Mesothelial cell of epicardium (in vitro differentiated cells): ENCODE measurements at places on chromosomes 1 and 21.

DNA sequence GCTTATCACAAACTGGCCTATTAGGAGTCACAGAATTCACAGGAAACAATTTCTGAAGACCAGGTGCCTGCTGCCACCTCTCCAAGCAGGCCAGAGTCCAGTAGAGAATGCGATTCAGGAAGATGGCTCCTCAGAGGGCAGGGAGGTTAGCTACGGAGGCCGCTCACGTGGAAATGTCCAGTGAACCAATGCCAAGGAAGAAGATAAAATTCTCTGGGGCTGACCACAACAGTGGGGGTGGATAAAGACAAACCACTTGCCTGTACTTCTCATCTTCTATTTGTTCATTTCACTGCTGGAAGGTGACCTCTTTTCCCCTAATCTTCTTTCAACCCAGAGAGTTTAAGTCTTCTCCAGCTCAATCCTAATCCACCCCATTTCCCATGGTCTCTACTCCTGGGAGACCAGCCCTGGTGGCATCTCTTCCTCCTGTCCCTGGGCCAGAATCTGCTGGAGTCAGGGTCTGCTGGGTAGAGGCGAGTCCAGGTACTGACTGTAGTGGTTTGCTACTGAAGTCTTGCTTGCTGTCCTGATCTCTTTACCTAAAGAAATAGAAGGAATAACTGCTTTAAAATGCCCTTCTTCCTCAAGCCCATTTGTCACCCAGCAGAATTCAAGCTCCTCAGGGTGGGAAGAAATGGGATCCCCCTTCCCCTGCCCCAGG is 3.2 kb downstream of the PSRC1 start:
- no peak for DNase-seq
- H3K36me3 ChIP-seq: peaks cover 6% of the 10 kb centered on the region
- no peaks in the 10 kb centered on the region for H3K27me3 ChIP-seq
- H3K4me3 ChIP-seq: no peak overlapping the region
- H3K27ac ChIP-seq: no peak overlapping the region
- peaks cover 45% of the 10 kb centered on the region for H3K4me1 ChIP-seq

GRCh38 chr1:206635978-206636345 is 626 bp downstream of the DYRK3 start:
- no peak for DNase-seq
- peak overlapping the region; percentile 71 for H3K4me3 ChIP-seq
- H3K27ac ChIP-seq: peak overlapping the region; percentile 34
- H3K27me3 ChIP-seq: peaks cover 37% of the 10 kb centered on the region

GRCh38 chr1:208187499-208188041 is 56.6 kb downstream of the PLXNA2 start:
- no peak overlapping the region for H3K4me3 ChIP-seq
- no peaks in the 10 kb centered on the region for H3K36me3 ChIP-seq
- no peak for DNase-seq
- peaks cover 36% of the 10 kb centered on the region for H3K4me1 ChIP-seq
- peak overlapping the region; percentile 34 for H3K27ac ChIP-seq
- no peaks in the 10 kb centered on the region for H3K27me3 ChIP-seq

GRCh38 chr1:235297579-235297978 is 30.4 kb downstream of the ARID4B start:
- H3K27me3 ChIP-seq: no peaks in the 10 kb centered on the region
- no peak for DNase-seq
- H3K27ac ChIP-seq: no peak overlapping the region
- peaks cover 7% of the 10 kb centered on the region for H3K4me1 ChIP-seq

DNA sequence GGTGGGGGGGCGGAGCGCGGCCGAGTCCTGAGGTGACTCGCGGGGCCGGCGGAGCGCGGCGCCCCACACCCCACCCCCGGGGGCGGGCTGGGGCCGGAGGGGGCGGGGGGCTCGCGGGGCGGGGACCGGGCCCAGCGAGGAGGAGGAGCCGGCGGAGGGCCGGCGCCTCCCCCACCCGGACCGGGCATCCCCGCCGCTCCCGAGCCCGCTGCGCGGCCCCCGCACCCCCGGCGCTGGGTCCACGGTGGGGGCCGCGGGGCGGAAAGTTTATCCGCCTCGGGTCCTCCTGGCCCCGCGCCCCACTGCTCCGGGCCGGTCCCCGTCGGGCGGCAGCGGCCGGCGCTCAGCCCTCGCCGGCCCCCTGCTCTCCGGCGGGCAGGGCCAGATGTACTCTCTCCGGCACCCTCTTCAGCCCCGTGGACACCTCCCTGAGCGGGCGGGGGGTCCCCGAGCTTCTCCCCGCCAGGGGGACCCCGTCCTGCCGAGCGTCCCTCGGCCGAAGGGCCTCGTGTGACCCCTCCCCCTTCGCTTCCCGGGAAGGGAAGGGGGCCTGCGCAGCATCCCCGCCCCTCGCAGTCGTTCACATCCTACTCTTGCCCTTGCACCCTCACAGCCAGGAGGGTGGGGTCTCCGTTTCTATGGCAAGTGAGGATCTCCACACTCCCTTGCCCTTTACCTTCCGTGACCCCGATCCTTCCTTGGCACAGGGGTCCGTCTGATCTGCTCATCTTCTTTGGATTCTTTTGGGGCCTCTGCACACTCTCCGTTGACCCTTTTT is 663 bp downstream of the CAMTA1 start:
- H3K4me1 ChIP-seq: peaks cover 31% of the 10 kb centered on the region
- no peaks in the 10 kb centered on the region for H3K36me3 ChIP-seq
- DNase-seq: peak; percentile 42
- H3K27ac ChIP-seq: peak overlapping the region; percentile 93

DNA sequence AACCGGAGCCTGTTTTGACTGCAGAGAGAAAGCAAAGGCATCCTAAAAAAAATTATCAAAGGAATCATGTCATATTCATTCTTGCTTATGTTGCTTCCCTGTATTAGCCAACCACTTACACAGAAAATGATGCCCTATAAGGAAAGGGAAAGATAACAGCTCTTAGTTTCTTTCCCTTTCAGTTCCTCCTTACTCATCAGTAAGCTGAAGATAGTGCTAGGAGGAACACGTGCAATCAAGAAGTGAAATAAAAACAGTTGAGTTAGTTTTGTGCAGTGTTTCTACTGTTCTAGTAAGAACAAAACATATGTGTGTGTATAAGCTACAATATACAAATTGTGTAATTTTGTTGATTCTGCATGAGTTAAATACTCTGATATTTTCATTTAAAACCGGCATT is 45.3 kb upstream of the MTF2 start:
- no peak overlapping the region for H3K27ac ChIP-seq
- no peak for DNase-seq
- H3K36me3 ChIP-seq: no peaks in the 10 kb centered on the region
- peaks cover 5% of the 10 kb centered on the region for H3K27me3 ChIP-seq

- no peaks in the 10 kb centered on the region for H3K4me1 ChIP-seq
- no peaks in the 10 kb centered on the region for H3K36me3 ChIP-seq
- DNase-seq: no peak
- no peak overlapping the region for H3K4me3 ChIP-seq
- H3K27me3 ChIP-seq: no peaks in the 10 kb centered on the region
Observed at GRCh38 chr1:55338448-55338820, 123.3 kb upstream of the USP24 start.

DNA sequence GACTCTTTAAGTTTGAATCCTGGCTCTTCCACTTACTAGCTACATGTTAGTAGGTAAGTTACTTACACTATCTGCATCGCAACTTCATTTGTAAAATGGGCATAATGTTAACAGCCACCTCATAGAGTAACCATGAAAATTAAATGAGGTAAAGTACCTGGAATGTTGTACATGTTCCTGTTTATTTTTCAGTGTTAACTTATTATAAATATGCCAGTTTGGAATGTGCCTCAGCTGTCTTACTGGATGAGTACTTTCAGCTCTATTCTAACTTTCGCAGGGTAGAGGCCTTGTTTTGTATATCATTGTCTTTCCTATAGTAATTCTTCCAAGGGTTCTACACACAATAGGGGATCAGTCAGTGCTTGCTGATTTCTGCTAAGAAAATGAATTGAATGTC is 167.4 kb downstream of the DUSP10 start:
- no peaks in the 10 kb centered on the region for H3K36me3 ChIP-seq
- H3K27ac ChIP-seq: peak overlapping the region; percentile 4
- peaks cover 20% of the 10 kb centered on the region for H3K4me1 ChIP-seq

DNA sequence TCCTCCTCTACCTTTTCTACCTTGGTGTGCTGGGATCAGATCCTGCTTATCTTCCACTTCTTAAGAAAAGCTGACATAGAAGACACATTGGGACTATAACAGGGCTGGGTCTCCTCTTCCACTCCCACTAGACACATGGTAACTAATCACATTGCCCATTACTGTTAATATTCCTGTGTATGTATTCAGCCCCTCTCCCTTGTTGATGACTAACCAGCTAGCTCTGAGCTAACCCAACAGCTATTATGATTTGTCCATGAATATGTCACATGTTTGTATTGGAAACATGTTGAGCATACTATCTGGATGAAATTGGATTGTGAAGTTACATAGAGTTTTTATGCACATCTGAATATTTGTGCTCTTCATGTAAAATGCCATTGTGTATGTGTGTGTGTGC is 52.9 kb downstream of the MPZL1 start:
- no peak for DNase-seq
- H3K36me3 ChIP-seq: peaks cover 75% of the 10 kb centered on the region
- H3K4me3 ChIP-seq: no peak overlapping the region
- H3K27ac ChIP-seq: no peak overlapping the region
